ENCODE measurements at places on chromosomes 6 and 20. TPM values are rescaled to one million over a fixed set of nuclear protein-coding genes. Genes with fewer than 3 reads are reported as not detected.

- DNase-seq, result no peak
Observed at GRCh38 chr20:23456873-23457272, 4.2 kb upstream of the CST11 start.

- no peak for DNase-seq
Observed at GRCh38 chr6:151073146-151073545, 166.6 kb upstream of the AKAP12 start.

DNA sequence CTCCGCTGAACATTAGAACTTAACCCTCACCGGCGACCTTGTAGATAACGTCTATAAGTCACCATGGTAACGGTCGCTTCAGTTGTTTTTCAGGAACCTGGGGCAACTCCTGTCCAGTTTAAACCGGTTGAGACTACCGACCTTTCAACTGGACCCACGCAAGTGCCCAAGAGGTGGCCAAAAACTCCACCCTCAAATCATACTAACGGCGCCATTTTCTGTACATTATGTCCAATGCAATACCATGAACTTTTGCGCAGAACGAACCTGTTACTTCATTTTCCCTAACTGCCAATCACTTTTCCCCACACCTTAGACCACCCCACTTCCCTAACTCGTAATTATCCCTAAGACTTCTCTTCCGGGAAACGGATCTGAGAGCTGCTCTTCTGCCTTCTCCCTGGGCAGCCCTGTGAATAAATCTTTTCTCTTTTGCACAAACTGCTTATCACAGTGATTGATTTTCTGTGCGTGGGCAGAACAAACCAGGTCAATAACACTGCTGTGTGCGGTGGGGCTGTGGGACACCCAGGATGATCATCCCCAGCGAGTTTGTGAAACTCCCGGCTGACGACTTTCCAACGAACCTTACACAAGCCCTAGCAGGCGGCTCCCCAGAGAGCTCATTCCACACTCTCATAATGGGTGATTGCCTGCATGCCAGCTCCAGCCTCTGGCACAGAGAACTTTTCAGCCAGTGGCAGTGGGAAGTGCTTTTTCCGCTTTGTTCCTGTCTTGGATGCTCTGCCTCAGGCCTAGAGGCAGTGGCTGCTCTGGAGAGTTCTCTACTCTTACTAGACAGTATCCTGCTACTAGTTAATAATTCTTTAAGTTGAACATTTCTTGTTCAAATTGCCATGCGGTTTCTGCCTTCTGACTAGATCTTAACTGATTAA lies 28.6 kb downstream of the GPX5 start:
- DNase-seq, result peak; percentile 61

- no peak for DNase-seq
Observed at GRCh38 chr6:158852312-158853071, 33.3 kb upstream of the EZR start.

DNA sequence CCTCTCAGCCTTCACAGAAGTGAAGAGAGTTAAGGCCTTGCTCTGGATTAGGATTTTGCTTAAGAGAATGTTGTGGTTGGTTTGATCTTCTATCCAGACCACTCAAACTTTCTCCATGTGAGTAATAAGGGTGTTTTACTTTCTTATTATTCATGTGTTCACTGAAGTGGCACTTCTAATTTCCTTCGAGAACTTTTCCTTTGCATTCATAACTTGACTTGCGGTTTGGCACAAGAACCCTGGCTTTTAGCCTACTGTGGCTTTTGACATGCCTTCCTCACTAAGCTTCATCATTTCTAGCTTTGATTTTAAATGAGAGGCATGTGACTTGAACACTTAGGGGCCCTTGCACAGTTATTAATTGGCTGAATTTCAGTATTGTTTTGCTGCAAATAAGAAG lies 166.1 kb upstream of the OPRM1 start:
- DNase-seq, result no peak

GRCh38 chr6:125798734-125799508 lies 8.2 kb downstream of the NCOA7 start:
- DNase-seq, result no peak

- no peak for DNase-seq
Observed at GRCh38 chr6:149331043-149331807, 13.7 kb downstream of the TAB2 start.

DNA sequence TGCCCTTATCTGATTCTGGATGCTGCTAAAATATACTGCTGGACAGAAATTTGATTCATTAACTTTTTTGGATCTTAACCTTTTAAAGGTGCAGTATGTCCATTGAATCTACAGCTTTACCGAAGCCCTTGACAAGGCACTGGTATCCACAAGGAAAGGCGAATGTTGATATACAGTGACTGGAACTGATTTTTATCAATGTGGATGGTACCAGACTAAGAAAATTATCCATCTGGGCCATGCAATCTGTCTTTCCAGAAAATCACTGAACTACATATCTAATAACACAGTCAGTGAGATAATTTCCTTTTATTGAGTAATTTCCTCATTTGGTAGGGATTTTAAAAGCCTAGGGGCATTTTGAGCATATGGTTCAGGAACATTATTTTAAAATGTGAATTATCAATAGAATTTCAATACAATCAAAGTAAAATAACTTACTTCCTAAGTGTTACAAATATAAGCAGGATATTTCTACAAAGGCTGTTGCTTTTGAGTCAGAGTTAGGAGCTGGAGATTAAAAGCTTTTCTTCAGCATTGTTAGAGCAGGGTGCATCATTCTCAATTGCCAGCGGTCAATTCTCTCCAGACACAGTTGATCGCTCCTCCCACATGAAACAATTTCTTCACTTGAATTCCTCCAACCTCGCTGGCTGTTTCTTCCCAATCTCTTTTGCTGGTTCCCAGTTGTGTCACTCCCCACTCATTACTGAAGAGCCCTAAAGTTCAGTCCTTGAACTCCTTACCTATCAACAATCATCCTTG lies 585.3 kb upstream of the FLRT3 start:
- DNase-seq, result no peak

DNA sequence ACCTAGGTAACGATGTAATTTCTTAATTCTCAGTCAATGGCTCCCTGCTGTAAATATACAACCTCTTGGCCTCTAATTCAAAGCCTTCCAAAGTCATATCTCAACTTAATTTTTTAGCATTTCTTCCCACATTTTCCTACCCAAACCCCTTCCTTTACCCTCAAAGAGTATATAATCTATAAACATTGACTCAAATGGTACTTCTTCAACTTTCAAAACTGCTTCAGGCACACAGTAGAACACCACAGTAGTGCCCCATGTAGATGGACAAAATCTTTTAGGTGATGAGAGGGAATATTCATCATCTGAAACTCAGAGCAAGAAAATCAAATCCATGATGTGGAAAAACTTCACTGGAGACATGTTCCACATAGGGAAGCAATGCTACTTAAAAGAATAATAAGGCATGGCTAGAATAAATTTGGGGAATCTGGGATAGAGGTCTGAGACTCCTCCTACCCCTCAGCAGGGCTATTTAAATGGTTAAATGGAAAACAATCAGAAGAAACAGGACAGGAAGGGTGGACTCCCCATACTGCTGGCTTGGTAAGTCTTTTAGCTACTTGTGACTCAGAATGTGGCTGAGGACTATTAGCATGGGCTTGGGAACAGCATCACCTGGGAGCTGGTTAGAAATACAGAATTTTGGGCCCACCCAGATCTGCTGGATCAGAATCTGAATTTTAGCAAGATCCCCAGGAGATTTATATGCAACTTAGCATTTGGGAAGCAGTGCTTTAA lies 6.4 kb downstream of the SLC22A2 start:
- no peak for DNase-seq

- DNase-seq, result no peak
Observed at GRCh38 chr6:144179237-144179636, 28.9 kb downstream of the STX11 start.

DNA sequence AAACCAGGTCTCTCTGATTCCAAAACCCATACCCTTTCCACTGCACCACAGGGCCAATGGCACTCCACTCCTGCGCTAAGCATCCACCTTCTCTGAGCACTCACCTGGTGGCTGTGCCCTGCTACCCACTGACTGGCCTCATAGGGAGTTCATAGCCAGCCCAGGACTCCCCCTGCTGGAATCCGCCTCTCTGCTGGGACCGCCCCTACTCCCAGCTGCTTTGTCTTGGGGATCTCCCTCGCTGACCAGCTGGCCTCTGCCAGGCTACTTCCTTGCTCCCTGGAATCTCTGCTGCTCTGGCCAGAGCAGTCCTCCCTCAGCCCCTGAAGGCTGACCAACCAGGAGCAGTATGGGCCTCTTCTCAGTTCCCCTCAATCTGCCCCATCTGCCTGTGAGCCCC lies 129.7 kb downstream of the FAXC start:
- no peak for DNase-seq

- no peak for DNase-seq
Observed at GRCh38 chr6:31126396-31127175, 6.3 kb upstream of the CDSN start.

GRCh38 chr6:12112540-12113189 lies 100.6 kb downstream of the HIVEP1 start:
- DNase-seq, result no peak

GRCh38 chr6:102407886-102408741 lies 1014.6 kb downstream of the GRIK2 start:
- DNase-seq, result no peak

GRCh38 chr6:28078050-28078449 lies 2.3 kb upstream of the ZNF165 start:
- DNase-seq, result no peak

GRCh38 chr20:10713161-10713560 lies 39.4 kb upstream of the JAG1 start:
- no peak for DNase-seq

GRCh38 chr20:34916774-34917354 lies 38.7 kb downstream of the GSS start:
- DNase-seq, result no peak

DNA sequence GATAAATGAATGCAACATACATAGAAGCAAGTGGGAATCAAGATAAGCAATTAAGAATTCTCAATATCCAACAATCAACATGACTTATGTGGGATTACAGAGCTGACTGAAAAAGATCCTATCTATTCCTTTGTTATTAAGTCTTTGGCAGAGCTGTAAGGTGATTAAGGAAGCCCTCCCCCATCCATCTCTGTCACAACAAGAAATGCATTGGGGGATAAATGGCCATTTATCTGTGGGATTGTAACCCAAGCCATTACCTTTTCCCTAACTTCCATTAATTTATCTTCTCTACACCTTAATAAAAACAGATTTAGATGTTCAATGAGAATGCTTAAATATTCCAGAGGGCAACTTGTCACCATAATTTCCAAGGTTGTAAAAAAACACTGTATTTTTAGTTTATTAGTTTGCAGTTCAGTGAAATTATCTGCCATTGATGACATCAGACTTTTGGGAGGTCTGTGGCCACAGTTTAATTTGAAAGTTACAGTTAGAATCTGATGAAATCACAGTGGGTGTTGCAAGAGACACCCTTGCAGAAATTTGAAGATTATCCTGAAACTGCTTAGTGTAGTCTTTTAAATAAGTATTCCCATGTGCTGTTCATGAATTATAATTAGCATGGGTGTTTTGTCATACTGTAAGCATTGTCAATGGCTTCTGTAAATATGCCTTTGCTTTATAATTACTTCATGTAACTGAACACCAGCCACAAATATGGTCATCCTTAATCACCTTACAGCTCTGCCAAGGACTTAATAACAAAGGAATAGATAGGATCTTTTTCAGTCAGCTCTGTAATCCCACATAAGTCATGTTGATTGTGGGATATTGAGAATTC lies 49.4 kb upstream of the FYN start:
- no peak for DNase-seq

- DNase-seq, result no peak
Observed at GRCh38 chr20:37686762-37687477, 6.9 kb upstream of the CTNNBL1 start.

DNA sequence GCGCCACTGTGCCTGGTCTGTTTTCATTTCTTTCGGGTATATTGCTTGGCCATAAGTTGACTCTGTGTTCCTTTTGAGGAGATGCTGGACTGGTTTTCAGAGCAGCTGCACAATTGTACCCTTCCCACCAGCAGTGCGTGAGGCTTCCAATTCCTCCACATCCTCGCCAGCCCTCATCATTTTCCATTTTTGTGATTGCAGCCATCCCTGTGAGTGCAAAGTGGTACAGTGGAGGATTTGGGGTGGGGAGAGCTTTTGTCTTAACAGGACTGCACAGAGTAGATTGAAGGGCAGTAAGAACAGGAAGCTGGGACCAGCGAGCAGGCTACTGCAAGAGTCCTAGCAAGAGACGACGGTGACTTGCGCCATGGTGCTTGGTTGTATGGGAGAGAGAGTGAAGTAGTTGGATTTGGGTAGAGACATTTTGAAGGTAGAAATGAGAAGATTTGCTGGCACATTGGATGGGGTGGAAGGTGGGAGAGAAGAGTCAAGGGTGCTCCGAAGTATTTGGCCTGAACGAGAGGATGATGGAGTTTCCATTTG lies 18.3 kb downstream of the BCAS4 start:
- DNase-seq, result no peak

DNA sequence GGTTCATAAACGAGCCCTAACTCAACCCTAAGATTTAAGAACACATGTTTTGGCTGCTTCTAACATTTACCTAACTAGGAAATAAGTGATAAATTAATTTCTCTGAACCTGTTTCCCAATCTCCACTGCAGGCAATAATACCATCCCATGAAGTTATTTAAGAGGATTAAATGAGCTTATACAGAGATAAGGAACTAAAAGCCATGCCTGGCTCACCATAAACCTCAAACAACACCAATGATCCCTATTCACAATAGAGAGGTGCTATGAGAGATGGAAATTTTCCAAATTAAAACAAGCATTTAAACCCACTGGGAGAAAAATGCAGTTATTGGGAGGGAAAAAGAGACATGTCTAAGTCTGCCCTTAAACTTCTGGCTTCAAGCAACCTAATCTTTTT lies 33.9 kb upstream of the KLHL31 start:
- no peak for DNase-seq

GRCh38 chr6:4369616-4370015 lies 234.2 kb upstream of the ECI2 start:
- no peak for DNase-seq

GRCh38 chr6:169216830-169217229 lies 36.8 kb downstream of the THBS2 start:
- DNase-seq, result no peak

GRCh38 chr6:21531393-21531792 lies 62.2 kb upstream of the SOX4 start:
- no peak for DNase-seq

GRCh38 chr20:48787861-48788375 lies 39.9 kb downstream of the PREX1 start:
- no peak for DNase-seq

DNA sequence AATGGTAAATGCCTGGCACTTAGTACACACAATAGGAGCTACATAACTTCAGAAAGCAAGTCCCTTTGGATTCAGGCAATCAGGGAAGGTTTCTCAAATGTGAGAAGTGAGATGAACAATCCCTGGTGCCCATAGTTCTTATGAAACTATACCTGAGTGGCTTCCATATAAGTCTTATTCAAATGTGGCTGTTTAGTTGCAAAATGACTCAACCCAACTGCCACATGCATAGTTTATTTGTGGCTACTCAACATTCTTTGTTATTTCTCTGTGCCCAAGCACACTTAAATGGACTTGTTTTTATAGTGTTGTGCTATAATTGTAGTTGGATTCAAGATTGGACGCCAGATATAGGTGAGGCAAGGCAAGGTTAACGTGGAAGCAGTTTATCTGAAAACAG lies 93.7 kb upstream of the ATXN1 start:
- DNase-seq, result no peak

HACE1 gene
- total RNA-seq, result 7.9 TPM

RAB44 gene
- under 0.01 TPM for total RNA-seq

PSORS1C2 gene
- total RNA-seq, result not detected

CST5 gene
- not detected for total RNA-seq

ZSCAN23 gene
- total RNA-seq, result 0.87 TPM

SLA2 gene
- total RNA-seq, result not detected

CARMIL1 gene
- 29.6 TPM for total RNA-seq

CTAGE9 gene
- not detected for total RNA-seq

GRIK2 gene
- total RNA-seq, result not detected

SPDEF gene
- 0.07 TPM for total RNA-seq

All from epithelial cell of proximal tubule (primary cell).